CD4-positive, alpha-beta T cell treated with Interleukin-12 subunit alpha and Interleukin-12 subunit beta, for 1 hour (primary cell): ENCODE measurements at places on chromosomes 12 and 14.
A peak's percentile ranks its signal among the peaks of the same experiment; 100 is the strongest.

DNA sequence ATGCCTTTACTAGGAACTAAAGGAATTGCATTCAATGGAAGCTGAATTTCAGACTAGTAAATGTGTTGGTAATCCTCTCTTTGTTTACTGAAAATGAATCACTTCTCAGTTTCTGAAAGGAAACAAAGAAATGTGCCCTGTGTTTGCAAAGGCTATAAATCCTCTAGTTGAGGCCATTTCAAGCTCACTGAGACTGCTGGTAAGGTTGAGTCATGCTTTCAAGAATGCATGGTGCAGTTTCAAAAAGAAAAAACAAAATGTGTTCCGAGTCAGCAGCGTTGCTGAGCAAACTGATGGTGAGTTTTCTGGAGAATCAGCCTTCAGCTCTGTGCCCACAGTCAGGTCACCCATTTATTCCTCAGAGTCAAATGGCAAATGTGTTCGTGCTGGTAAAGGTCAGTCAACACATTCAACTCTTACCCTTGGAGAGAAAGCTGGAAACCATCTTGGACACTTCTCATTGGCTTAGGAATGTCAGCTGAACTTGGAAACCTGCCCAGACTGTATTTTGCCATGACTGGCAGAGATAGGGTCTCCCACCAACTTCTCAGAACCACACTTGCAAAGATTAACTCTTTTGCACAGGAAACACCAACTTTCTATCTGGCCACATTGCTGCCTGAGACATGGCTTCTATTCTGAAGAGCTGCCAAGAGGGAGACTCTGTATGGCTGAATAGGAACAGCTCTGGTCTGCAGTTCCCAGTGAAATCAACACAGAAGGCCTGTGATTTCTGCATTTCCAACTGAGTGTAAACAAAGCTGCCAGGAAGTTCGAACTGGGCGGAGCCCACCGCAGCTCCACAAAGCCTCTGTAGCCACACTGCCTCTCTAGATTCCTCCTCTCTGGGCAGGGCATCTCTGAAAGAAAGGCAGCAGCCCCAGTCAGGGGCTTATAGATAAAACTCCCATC lies 484.4 kb downstream of the ATP23 start:
- DNase-seq, result peak; percentile 5

- DNase-seq, result no peak
Measured at GRCh38 chr12:1980282-1980681, 24.0 kb downstream of the DCP1B start.

GRCh38 chr12:99249543-99249942 lies 398.0 kb upstream of the GARIN6 start:
- no peak for DNase-seq

DNA sequence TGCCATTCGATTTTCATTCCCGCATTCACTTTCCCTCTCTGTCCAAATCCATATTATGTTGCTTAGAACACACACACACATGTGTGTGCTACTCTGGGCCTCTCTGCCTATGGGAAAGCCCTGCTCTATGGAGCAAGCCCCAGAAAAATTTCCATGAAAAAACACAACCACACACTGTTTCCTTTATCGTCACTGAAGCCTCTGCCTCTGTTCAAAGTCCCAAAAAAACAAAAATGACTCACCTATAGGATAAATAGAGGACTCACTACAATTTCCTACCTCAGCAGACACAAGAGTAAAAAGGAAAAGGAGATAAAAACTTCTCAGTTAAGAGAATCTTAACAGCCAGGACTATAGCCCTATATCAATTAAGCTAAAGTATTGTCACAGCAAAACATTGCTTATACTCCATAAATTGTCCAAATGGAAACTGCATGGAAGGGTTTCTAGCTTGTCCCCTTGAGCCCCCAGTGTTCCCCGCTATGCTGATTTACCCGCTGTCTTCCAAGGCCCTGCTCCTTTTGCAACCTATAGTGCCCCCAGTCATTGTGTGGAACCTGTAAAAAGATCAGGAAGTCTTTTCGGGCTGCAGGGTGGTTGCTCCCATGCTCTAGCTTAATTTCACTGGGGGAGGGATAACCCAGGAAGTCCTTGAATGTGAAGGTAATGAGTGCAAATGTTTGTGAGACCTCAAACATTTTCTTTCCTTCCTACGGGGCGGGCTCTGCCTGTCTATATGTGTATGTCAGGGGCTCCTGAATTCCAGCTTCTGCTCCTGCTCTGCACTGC lies 11.1 kb upstream of the PIP4K2C start:
- no peak for DNase-seq

- no peak for DNase-seq
Measured at GRCh38 chr12:118544569-118544968, 168.2 kb downstream of the SUDS3 start.

GRCh38 chr12:43208221-43208620 lies 343.8 kb downstream of the ADAMTS20 start:
- DNase-seq, result no peak

DNA sequence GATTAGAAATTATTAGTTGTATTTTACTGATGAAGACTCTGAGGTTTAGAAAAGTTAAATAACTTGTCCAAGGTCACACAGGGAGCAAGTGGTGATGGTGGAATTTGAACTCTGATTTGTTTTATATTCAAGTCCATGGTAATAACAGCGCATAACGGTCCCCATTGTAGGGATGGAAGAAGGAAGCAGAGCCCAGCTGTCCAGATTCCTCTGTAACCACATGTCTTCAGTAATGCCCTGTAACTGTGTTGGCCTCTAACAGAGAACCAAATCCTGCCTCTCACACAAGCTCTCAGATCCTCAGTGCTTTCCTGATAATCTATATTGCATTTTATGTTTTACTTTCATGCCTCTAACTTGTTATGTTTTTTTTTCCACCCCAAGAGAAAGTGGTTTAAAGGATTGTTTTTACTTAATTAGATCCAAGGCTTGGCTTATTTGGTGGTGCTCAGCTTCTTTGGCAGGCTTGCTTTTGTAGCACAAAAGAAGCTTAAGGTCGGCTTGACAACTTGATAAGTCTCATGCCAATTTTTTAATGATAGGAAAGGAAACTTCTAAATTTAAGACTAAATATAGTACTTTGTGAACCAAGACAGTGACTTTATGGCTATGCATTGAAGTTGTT lies 105.1 kb upstream of the SEL1L start:
- no peak for DNase-seq

DNA sequence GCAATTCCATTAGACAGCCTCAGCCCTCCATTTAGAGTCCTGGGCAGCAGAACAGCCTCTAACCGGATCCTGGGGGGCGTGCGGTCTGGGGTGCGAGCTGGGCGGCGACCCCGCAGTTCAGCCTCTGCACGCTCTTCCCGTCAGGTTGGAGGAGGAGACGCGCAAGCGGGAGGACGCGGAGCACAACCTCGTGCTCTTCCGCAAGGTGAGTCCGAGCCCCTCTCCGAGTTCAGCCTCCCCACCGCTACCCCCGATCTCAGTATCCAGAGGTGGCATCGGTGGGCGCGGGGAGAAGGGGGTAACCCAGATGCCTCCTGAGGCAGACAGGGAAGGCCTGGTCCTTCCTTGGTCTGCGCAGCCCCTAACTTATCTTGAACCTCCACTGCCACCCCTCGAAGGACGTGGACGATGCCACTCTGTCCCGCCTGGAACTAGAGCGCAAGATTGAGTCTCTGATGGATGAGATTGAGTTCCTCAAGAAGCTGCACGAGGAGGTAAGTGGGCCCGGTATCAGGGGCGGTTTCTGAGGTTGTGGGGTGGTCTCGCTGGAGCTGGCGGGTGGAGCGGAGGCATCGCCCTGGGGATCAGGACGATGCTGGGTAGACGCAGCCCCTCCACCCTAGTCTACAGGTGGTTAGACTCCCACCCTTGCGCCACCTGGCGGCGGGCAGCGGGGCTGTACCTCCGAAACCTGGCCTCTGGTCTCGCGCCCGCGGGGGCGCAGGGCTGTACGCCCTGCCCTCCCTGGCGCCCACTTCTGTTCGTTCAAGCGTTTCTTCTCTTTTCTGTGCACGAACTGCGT lies 1.3 kb downstream of the PRPH start:
- peak; percentile 71 for DNase-seq

DNA sequence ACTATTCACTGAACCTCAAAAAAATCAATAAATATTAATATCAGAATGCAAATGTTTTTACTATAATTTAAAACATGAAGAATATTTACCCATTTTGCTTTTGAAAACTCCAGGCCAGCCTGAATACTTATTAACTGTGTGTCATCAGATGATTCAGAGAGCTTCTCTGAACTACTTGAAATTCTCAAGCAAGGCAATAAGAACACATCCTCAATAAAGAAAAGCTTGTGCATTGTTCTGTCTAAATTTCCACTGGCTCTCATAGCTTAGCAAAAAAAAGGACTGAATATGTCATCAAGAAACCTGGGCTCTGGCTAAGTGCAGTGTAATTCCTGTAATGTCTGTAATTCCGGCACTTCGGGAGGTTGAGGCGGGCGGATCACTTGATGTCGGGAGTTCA lies 194.1 kb downstream of the BTG1 start:
- no peak for DNase-seq
